CD8-positive, alpha-beta memory T cell (primary cell): ENCODE measurements at places on chromosomes 2 and 18.

GRCh38 chr18:75405351-75405750, 22.2 kb downstream of the SMIM21 start:
- no peaks in the 10 kb centered on the region for H3K4me1 ChIP-seq
- no peak for DNase-seq
- no peaks in the 10 kb centered on the region for H3K36me3 ChIP-seq
- H3K27me3 ChIP-seq = no peaks in the 10 kb centered on the region

DNA sequence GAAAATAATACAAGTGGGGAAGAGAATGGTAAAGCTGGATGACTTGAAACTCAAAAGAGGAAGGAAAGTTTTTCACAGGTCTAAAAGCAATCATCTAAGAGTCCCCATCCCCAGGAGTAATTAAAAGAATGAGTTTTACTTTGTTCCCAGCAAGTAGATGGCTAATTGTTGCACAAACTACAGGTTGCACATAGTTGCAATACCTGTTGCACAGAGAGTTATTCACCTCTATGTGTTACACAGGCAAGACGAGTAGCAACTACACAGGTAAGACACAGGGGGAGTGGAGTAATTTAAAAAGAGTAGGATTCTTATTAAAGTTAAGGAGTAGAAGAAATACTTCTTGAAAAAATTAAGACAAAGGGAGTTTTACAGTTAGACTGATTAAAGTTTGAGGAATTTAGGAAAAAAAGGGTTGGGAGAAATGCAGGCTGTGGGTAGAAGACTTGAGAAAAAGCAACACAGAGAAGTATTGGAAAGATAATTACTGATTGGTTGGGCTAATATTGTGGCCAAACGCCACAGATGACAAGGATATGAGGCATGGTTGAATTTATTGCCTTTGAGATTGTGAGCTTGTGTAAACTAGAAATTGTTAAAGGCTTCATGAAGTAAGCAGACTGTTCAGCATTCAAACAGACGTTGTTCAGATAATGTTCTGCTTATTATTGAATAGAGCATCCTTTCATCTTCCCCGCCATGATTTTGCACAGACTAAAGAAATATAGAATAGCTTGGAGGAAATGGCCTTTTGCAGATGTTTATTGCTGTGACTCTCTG, 699.3 kb downstream of the NR4A2 start:
- H3K4me3 ChIP-seq = no peak overlapping the region
- no peaks in the 10 kb centered on the region for H3K27me3 ChIP-seq
- no peak overlapping the region for H3K27ac ChIP-seq

DNA sequence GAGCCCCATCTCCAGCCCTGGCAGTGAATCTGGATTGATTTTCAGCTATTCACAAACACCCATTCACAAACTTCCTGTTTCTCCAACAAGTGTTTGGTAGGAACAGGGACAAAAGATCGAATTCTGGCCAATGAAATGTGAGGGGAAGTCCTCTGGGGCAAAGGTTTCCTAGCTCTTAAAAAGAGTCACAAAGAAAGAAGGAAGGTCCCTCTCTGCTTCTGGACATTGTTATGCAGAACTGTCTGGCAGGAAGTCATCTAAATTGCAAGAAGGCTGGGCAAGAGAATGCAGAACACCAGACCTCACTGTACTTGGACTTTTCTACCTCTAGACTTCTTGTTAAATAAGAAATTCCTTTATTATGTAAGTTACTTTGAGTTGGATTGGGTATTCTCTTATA, 137.3 kb downstream of the CCDC148 start:
- no peaks in the 10 kb centered on the region for H3K4me1 ChIP-seq
- no peak for DNase-seq
- H3K36me3 ChIP-seq = no peaks in the 10 kb centered on the region

- H3K4me3 ChIP-seq = no peak overlapping the region
- no peaks in the 10 kb centered on the region for H3K27me3 ChIP-seq
- H3K36me3 ChIP-seq = no peaks in the 10 kb centered on the region
- no peak for DNase-seq
- no peak overlapping the region for H3K27ac ChIP-seq
Measured at GRCh38 chr2:235940330-235940729, 227.9 kb downstream of the GBX2 start.

GRCh38 chr2:186746584-186746983, 52.7 kb downstream of the FAM171B start:
- no peaks in the 10 kb centered on the region for H3K27me3 ChIP-seq
- no peaks in the 10 kb centered on the region for H3K4me1 ChIP-seq
- no peak overlapping the region for H3K4me3 ChIP-seq
- H3K27ac ChIP-seq = no peak overlapping the region

- no peak overlapping the region for H3K27ac ChIP-seq
- H3K27me3 ChIP-seq = no peaks in the 10 kb centered on the region
- H3K4me1 ChIP-seq = peaks cover 21% of the 10 kb centered on the region
- DNase-seq = no peak
- H3K36me3 ChIP-seq = no peaks in the 10 kb centered on the region
- no peak overlapping the region for H3K4me3 ChIP-seq
Measured at GRCh38 chr18:41974796-41975201, 19.8 kb downstream of the PIK3C3 start.

GRCh38 chr18:43664487-43665008, 387.3 kb upstream of the SYT4 start:
- no peaks in the 10 kb centered on the region for H3K4me1 ChIP-seq
- H3K36me3 ChIP-seq = no peaks in the 10 kb centered on the region
- H3K4me3 ChIP-seq = no peak overlapping the region
- H3K27ac ChIP-seq = no peak overlapping the region

DNA sequence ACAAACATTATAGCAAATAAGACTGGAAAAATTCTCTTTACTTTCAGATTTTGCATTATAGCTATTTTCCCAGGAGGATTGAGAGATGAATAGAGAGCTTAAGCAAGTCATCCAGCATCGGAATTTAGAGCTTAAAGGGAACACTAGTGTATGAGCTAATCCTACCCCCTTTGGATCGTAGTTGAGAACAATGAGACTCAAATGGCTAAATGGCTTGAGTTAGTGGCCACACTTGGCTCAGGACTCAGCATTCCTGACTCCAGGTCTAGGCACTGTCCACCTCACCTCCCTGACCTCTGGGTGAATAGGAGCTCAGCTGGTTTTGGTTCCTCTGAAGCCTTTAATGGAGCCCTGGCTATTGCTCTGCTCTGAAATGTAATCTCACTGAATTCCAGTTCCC, 97.5 kb upstream of the CXCR4 start:
- peaks cover 33% of the 10 kb centered on the region for H3K4me1 ChIP-seq
- H3K27ac ChIP-seq = no peak overlapping the region
- no peaks in the 10 kb centered on the region for H3K27me3 ChIP-seq
- no peaks in the 10 kb centered on the region for H3K36me3 ChIP-seq
- H3K4me3 ChIP-seq = no peak overlapping the region

GRCh38 chr18:62939926-62940325, 224.6 kb downstream of the PHLPP1 start:
- DNase-seq = no peak
- H3K4me1 ChIP-seq = no peaks in the 10 kb centered on the region
- no peak overlapping the region for H3K27ac ChIP-seq
- H3K36me3 ChIP-seq = no peaks in the 10 kb centered on the region
- no peaks in the 10 kb centered on the region for H3K27me3 ChIP-seq
- no peak overlapping the region for H3K4me3 ChIP-seq

GRCh38 chr2:105883911-105884694, 139.4 kb downstream of the NCK2 start:
- H3K4me1 ChIP-seq = peaks cover 77% of the 10 kb centered on the region
- peaks cover 18% of the 10 kb centered on the region for H3K36me3 ChIP-seq
- no peak for DNase-seq
- H3K4me3 ChIP-seq = no peak overlapping the region

GRCh38 chr2:12032975-12033374, 286.5 kb downstream of the LPIN1 start:
- no peak for DNase-seq
- H3K36me3 ChIP-seq = no peaks in the 10 kb centered on the region
- no peak overlapping the region for H3K4me3 ChIP-seq

DNA sequence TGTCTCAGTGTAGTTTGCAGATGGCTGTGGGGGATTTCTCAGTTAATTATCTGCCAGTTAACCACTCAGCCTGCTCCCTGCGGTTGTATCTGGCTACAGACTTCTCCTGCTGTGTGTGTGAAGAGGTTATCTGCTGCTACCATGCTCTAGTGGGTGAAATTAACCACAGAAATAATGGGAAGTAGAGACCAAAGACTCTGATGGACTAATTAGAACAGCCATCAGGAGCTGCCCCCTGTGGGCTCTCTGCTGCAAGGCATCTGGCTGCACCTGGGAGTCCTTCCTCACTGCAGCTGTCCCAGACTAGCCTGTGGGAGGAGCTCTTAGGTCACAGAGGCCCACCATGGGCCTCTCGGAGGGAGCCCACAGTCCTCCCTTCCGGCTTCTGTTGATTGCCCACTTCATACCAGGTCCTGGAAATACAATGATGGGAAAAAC, 66.6 kb downstream of the CTIF start:
- no peaks in the 10 kb centered on the region for H3K27me3 ChIP-seq
- no peak for DNase-seq
- no peak overlapping the region for H3K4me3 ChIP-seq
- H3K36me3 ChIP-seq = no peaks in the 10 kb centered on the region

DNA sequence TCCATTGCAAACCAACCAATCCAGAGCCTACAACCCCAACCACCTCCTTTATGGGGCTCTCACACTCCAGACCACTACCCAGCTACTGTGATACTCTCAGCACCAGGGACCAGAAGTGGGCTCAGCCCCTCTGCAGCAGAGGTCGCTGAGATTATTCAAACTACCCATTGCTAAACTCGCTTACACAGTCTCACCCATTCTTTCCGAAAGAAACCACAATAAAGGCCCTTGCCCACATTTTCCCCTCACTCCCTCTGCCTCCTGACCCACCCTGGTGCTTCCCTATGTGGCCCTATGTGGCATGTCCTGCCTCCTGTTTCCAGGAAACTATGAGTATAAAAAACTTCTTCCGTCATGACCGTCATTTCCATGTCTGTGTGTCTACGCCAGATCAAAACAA, 10.7 kb downstream of the TEX51 start:
- no peaks in the 10 kb centered on the region for H3K36me3 ChIP-seq
- H3K4me1 ChIP-seq = no peaks in the 10 kb centered on the region
- H3K27ac ChIP-seq = no peak overlapping the region
- H3K4me3 ChIP-seq = no peak overlapping the region

- peaks cover 19% of the 10 kb centered on the region for H3K4me1 ChIP-seq
- no peak for DNase-seq
- H3K27me3 ChIP-seq = peaks cover 55% of the 10 kb centered on the region
- no peak overlapping the region for H3K4me3 ChIP-seq
- no peak overlapping the region for H3K27ac ChIP-seq
- no peaks in the 10 kb centered on the region for H3K36me3 ChIP-seq
Measured at GRCh38 chr2:181683518-181684453, 3.5 kb upstream of the NEUROD1 start.

DNA sequence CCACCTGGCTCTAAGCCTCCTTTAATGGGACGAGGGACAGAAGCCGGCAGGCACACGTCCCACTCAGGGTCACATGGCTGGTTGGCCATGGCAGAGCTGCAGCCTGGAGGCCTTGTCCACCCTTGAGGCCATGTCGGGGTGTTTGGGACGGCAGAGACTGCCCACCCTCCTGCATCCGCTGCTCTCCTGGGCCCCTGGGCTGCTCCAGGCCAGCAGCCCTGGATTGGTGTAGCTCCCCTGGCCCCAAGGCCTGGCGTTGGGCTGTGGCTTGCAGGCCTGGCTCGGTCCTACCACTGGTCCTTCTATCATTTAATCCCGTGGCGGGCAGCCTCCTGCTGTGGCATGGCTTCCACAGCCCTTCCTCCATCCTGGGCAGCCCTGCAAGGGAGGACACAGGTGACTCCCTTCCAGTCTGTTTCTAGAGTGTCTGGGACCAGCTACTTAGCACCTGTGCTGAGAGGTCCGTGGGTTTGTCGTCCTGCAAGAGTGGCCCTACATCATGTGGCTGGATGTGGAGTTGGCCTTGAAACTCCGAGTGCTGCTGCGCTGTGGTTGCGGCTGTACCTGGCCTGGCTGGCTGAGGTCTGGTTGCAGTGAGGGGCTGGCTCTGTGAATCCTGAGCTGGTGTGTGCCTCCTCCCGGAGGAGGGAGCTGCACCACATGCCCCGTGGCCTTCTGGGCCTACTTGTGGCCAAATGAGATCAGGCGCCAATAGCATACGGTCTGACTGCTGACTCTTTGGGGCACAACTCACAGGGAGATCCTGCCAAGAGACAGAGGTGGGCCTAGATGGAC, 67.3 kb downstream of the SH3RF3 start:
- no peak overlapping the region for H3K27ac ChIP-seq
- no peaks in the 10 kb centered on the region for H3K27me3 ChIP-seq
- H3K36me3 ChIP-seq = no peaks in the 10 kb centered on the region
- DNase-seq = no peak
